ENCODE measurements at places on chromosomes 2 and 18. TPM values are rescaled to one million over a fixed set of nuclear protein-coding genes. Genes with fewer than 3 reads are reported as not detected.

The IL1R1 gene
- 7.2 TPM for total RNA-seq

The IGFBP5 gene
- total RNA-seq, result 0.64 TPM

- DNase-seq, result no peak
Observed at GRCh38 chr2:154240921-154241379, 369.2 kb downstream of the GALNT13 start.

The GRHL1 gene
- total RNA-seq, result 0.76 TPM

DNA sequence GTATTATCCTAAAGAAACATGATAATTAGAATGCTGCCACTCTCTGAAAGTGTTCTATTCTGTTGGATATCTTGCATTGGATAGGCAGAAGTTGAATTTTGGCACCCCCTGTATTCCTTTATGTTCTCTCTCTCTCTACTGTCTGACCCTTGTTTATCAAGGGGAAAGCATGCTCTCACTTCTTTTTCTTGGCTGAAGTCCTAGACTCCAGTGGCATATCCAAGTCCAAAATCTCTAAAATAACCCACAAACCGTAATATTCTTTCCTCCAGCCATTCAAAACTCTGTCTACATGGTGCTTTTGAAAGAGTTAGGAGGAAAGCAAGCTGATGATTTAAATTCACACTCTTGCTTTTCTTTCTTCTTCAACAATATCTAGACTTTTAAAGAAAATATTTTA is 669.7 kb downstream of the TDRD15 start:
- no peak for DNase-seq

DNA sequence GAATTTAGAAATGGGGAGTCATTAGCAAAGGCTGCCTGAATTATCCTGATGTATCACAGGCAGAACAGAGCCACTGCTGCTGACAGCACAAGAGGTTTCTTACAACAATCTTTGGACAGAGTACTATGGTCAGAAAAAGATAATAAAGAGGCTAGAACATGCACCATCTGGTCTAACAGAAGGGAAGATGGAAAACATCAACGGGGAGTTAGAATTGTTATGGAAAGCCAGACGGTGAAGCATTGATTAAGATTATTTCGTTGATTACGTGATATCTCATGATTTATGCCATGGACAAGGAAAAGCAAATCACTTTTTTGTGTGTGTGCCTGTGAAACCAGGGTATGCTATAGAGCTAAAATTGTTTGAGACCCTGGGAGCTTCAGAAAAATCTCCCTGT is 409.4 kb upstream of the ETAA1 start:
- no peak for DNase-seq

DNA sequence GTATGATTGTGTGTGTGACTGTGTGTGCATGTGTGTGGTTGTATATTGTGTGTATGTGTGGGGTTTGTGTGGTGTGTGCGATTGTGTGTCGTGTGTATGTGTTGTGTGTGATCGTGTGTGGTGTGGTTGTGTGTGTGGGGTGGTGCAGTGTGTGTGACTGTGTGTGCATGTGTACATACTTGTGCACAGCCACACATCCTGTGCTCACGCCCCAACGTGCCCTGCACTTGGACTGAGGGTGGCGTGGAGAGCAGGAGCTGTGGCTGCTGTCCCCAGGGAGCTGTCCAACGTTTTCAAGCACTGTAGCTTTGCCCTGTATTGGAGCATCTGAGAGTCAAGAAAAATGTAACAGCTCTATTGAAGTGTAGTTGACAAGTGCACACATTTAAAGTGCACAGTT is 243.2 kb upstream of the HDAC4 start:
- DNase-seq, result no peak

DNA sequence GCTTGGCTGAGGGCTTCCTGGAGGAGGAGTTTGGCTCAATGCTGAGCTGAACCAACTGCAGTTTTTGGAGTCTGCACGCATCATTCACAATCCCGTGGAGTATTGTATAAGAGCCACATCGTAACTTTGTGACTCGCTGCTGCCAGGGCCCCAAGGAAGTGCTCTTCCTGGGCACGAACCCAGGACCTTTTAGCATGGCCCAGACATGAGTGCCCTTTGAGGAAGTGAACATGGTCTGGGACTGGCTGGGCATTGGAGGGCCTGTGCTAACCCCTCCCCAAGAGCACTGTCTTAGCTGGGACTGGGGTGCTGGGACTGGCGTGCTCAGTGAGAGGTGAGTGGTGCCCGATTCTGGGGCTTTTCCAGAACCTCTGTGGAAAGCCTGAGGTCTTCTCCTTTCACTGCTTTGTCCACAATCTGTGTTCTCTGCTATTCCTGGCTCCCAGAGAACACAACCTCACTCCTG is 88.6 kb downstream of the LIPG start:
- no peak for DNase-seq

DNA sequence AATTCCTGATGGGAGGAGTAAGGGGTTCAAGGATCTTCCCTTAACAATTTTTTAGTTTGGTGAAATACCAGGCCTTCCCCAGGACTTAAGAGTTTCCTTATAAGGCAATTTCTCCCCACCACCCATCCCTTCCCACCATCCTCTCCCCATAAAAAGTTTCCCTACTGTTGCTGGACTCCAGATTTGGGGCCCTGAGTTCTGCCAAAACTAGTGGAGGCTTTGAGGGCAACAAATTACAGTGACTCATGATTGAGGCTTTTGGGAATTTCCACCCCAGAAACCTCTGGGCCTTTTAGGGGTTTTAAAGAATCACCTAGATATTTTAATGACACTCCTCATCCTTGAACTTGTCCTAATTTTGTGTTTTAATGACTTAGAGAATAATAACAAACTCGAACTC is 14.3 kb upstream of the EN1 start:
- DNase-seq, result no peak

DNA sequence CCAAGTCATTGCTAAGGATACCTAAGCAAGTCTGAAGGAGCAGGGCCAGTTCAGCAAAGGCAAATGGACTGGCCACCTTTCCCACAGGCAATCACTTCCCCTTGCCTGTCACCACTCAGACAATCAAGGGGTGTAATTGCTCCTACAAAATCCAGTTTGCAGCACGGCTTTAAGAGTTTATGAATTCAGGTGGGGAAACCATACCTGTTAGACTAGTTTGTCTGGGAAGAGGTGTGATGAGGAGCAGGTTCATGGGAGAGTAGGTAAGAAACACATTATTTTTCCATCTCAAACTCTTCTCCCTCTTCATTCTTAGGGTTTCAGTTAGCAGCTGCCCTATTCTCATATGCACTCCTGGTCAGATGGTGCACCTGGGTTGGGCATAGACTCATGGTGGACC is 102.5 kb downstream of the EVA1A start:
- DNase-seq, result no peak

GRCh38 chr2:105406221-105406620 is 7.4 kb upstream of the FHL2 start:
- DNase-seq, result no peak

The TRAPPC8 gene
- 57.9 TPM for total RNA-seq

GRCh38 chr2:238653431-238654109 is 194.3 kb upstream of the TWIST2 start:
- no peak for DNase-seq

DNA sequence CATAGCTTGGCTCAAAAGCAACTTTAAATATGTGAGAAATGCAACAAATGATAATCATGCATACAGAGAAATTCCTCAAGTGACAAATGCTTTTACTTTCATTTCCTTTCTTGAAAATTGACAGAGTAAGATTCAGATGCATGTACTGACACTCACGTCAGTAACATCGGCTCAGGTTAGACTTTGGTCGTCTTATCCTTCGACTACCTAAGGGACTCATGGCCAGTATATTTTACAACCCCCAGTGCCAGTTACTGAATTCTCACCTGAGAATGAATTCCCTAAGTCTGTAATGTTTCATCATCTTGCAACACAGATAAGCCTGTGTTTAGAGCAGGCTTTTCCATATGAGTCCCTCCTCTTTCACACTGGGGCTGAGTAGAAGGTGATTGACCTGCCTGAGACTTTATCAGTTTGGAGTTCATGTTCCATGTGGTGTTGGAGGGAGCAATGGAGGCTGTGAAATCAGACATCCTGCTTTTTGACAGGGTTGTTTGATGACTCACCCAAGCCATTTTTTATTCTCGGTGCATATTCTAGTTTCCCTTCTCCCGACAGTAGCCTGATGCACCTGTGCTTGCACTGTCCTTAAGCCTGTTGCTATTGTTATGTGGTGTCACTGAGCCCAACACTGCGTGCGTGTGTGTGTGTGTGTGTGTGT is 30.5 kb upstream of the ATP8B1 start:
- peak; percentile 15 for DNase-seq

Data from dermis microvascular lymphatic vessel endothelial cell (primary cell).